ENCODE measurements at places on chromosomes 12 and 14. TPM values are rescaled to one million over a fixed set of nuclear protein-coding genes. Genes with fewer than 3 reads are reported as not detected.

SPX gene
- 0.95 TPM for total RNA-seq

SMIM41 gene
- 3.4 TPM for total RNA-seq

- DNase-seq = no peak
Measured at GRCh38 chr12:67916266-67916970, 72.8 kb upstream of the IFNG-AS1 start.

DNA sequence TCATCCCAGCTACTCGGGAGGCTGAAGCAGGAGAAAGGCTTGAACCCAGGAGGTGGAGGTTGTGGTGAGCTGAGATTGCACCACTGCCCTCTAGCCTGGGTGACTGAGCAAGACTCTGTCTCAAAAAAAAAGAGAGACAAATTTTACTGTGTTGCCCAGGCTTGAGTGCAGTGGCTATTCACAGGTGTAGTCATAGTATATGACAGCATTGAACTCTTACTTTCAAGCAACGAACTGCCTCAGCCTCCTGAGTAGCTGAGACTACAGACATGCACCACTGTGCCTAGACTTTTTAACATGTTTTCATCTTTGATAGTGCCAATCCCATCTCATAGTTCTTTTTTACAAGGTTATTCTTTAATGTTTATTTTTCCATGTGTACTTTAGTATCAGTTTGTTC lies 13.7 kb downstream of the ARID2 start:
- DNase-seq = no peak

DNA sequence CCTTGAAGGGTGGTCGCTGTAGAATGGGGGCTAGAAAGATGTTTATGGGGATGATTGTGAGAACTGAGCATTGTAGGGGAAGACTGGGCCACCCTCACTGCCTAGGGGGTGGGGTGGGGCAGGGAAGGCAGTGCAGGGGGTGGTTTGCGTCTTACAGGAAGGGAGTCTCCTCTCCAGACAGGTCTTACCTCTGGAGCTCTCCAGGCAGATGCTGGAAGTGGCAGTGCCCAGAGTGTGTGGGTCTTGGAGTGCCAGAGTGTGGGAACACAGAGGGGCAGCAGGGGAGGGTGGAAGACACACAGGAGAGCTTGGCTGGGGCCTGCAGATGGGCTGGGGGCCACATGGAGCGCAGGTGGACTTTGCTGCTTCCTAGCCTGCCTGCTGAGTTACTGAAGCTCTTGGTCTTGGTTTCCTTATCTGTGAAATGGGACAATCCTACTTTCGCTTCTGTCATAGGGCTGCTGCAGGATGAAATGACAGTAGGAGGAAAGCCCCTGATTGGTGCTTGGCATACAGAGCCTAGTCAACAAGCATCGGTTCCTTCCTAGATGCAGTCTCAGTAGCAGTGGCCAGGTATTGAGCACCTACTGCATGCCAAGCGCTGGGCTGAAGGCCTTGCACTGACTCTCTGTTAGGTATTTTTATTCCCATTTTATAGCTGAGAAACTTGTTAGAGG lies 118.3 kb downstream of the SLC25A47 start:
- no peak for DNase-seq

GRCh38 chr12:112153893-112154219 lies 28.5 kb downstream of the TRAFD1 start:
- DNase-seq = no peak

DNA sequence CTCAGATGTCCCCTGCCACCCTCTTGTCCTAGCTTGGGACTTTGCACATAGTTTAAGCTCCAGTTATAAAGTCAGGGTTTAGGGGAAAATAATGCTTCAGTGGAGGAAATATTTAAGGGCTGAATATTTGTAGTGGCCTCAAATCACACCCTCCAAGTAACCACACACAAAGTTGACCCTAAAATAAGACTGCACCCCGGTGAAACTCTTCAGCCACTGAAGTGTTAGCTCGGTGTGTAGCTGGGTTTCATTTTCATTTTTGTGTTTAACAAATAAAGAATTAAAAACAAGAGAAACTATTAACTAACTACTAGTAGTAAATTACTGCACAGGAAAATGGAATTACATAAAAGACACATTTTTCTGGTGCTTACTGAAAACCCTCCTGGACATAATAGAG lies 14.8 kb upstream of the BCL11B start:
- no peak for DNase-seq

- DNase-seq = no peak
Measured at GRCh38 chr12:45336762-45337596, 121.1 kb downstream of the ANO6 start.

GRCh38 chr12:13147688-13148484 lies 44.4 kb upstream of the GSG1 start:
- DNase-seq = no peak

GRCh38 chr12:128421375-128421774 lies 154.4 kb downstream of the TMEM132C start:
- no peak for DNase-seq

- DNase-seq = no peak
Measured at GRCh38 chr12:72448089-72448488, 175.9 kb downstream of the TRHDE start.

GRCh38 chr12:29104516-29104915 lies 44.6 kb upstream of the FAR2 start:
- DNase-seq = no peak

DNA sequence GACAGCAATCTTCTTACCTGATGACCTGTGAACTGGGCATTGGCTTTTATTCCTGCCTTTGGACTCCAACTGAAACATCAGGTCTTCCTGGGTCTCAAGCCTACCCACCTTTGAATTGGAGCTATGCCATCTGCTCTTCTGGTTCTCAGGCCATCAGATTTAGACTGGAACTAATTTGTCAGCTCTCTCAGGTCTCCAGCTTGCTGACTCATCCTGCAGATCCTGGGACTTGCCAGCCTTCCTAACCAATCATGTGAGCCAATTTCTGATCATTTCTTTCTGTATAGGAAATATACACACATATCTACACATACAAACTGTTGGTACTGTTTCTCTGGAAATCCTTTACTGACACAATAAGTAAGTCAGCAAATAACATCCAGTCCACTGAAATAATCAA lies 65.3 kb upstream of the TSPAN8 start:
- no peak for DNase-seq

CD27 gene
- 0.26 TPM for total RNA-seq

IL23A gene
- not detected for total RNA-seq

ATN1 gene
- total RNA-seq = 18.2 TPM
